Fibroblast of skin of left biceps (primary cell): ENCODE measurements at places on chromosomes 6 and 20.

GRCh38 chr20:23794065-23794464, 32.5 kb downstream of the CST2 start:
- no peak for DNase-seq

DNA sequence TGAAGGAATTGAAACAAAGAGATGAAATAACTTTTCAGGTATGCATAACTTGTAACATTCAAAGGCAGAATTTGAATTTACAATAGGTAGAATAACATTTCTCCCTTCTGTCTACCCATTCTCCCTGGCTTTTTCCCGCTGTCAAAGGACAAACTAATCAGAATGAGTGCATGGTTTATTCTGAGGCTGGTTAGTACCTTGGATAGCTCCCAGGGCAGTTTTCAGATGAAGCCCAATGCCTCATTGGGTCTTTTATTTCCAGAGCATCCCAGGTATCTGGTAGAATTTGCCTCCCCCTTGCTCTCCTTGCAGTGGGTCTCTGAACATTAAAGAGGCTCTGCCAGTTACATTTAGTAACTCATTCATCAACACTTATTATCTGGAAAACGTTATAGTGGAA, 665.5 kb downstream of the BCKDHB start:
- no peak for DNase-seq

GRCh38 chr20:43542161-43542560, 16.7 kb upstream of the SGK2 start:
- DNase-seq = no peak

DNA sequence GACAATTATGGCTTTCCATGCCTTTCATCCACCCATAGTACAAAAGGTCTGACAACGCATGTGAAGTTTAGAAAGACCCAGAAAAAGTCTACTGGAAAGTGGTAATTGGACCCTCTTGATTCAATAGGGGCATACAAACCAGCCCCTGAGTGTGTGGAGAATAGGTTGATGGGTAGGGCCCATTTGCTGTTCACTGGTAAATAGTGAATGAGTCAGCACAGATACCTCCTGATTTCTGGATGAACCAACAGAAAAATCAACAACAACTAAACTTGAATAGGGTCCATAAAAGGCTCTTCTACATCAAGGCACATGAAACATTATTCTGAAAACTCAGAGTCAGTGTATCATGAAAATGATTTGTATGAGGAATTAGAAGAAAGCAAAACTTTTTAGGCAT, 235.4 kb upstream of the SLC35B3 start:
- DNase-seq = no peak

DNA sequence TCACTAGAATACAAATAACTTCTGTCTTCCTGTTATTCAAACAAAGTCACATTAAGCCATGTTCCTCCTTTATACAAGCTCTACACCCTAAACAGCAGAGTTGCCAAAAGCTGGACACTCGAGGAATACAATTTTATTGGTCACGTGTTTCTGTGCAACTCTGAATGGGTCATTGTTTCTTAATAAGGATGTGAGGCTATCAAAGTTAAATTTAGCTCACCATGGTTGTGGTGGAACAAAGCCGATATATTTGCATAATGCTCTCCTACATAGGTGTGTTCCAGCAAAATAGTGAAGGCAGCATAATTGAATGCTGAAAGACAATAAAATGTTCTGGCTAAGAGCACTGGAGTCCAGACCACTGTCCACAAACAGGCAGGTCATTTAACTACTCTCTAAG, 36.9 kb upstream of the CD2AP start:
- DNase-seq = no peak
